ENCODE measurements at places on chromosomes 2 and 18.

GRCh38 chr2:62774555-62775366 lies 69.2 kb downstream of the EHBP1 start:
- DNase-seq = peak; percentile 58

DNA sequence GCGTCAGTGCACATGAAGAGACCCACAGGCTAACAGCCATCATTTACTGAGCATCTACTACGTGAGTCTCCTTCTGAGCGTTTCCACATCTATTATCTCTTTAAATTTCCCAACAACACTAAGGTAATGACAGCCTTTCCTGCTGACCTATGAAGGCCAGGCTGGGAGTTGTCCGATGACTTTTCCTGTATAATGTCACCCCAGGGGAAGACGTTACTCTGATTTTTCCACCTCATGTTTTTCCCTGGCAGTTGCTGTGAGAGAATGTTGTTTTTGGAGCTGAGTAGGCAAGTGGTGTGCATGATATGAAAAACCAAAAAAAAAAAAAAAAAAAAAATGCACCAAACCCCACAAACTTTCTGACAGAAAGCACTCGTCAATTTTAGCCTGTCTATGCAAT lies 207.6 kb downstream of the SLC8A1 start:
- DNase-seq = no peak

DNA sequence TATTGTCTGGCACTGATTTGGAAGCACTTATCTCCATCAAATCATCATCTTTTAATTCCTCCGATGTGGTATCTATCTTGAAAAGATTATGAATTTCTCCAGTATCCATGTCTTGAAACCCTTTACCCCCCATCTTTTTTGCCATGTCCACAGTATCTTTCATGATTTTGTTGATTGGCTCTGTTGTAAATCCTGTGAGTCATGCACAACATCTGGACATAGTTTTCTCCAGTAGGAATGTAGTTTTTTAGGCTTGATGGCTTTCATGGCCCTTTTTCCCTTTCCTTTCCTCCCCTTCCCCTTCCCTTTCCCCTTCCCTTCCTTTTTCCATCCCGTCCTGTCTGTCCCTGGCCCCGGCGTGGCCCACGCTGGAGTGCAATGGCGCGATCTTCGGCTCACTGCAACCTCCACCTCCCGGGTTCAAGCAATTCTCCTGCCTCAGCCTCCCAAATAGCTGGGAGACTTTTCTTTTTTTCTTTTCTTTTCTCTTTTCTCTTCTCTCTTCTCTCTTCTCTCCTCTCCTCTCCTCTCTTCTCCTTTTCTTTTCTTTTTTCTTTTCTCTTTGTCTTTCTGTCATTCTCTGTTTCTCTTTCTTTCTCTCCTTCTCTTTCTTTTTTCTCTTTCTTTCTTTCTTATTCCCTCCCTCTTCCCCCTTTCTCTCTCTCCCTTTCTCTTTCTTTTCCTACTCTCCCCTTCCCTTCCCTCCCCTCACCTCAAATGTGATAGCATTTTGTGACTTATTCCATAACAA lies 18.4 kb upstream of the ZNF638 start:
- DNase-seq = no peak

DNA sequence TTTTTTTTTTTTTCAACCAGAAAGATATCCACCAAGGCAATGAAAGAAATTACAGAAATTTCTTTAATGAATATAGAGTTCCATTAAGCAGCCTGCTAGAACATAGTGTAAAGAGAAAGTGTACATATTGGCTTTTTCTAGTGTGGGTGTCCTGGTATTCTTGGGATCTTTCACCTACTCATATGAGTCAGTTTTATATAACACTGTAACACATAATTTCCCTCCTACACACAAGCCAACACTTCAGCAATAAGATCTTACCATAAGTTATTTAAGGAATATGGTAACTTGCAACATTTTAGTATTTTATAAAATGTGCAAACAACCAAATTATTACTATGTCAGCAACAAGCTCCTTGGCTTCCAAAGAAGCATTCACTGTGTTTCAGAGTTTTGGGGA lies 59.9 kb downstream of the ZRANB3 start:
- DNase-seq = no peak

DNA sequence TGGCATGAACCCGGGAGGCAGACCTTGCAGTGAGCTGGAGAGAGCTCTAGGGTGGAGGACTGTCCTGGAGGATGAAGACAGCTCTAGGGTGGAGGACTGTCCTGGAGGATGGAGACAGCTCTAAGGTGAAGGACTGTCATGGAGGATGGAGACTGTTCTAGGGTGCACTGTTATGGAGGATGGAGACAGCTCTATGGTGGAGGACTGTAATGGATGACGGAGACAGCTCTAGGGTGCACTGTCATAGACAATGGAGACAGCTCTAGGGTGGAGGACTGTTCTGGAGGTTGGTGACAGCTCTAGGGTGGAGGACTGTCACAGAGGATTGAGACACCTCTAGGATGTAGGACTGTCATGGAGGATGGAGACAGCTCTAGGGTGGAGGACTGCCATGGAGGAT lies 21.1 kb upstream of the KCNG2 start:
- no peak for DNase-seq

GRCh38 chr18:79513381-79514081 lies 117.8 kb downstream of the NFATC1 start:
- no peak for DNase-seq

DNA sequence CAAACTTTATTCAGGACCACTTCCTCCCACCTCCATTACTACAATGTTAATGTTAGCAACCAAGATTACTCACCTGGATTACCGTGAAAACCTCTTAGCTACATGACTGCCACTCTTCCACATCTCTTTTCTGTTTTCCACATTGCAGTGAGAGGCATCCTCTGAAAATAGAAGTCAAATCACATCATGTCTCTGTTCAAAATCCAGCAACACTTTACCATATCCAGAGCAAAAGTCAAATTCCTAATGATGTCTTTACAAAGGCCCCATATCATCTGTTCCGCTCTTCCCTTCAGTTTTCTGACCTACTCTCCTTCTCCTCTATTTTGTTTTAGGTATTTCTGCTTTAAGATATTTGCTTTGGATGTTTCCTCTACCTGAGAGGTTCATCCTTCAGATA lies 37.5 kb upstream of the DSG1 start:
- no peak for DNase-seq
